ENCODE measurements at places on chromosomes 12 and 14. TPM values are rescaled to one million over a fixed set of nuclear protein-coding genes. Genes with fewer than 3 reads are reported as not detected.

DNA sequence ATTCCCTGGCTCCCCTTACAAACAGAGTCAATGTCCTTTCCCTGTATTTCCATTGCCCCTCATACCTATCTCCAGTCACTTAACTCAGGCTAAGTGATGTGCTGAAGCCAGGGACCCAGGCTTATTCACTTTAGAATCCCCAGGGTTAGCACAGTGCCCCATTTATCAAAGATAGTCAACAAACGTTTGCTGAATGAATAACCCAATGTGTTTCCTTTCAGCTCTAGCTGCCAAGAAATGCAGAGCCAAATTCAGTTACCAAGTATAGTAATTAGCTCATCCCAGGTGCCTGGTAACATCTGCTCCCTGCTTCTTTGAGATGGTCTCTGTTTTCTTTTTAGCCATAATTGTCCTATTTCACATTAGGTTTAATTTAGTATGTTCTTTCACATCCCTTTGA is 189.5 kb downstream of the PHLDA1 start:
- peak; percentile 69 for DNase-seq

- DNase-seq: no peak
Measured at GRCh38 chr12:77042833-77043232, 22.5 kb downstream of the E2F7 start.

- no peak for DNase-seq
Measured at GRCh38 chr12:7154901-7155470, 24.8 kb downstream of the CLSTN3 start.

DNA sequence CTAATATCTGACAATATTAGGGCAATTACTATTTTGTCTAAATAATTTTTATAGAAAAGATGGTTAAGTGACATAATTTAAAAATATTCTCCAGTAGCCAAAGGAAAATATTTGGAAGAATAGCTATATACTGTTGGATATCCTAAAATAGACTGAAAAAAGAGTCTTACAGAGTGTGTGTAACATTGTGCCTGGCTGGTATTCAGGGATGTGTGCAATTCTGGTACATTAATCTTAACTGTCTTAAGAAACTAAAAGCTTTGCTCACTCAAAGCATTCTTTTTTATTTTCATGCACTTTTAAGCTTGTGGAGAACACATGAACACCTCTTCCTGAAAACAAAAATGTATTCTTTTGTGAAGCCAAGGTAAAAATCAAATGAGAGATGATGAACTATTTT is 10.1 kb upstream of the NR2C1 start:
- DNase-seq: no peak

GRCh38 chr14:43901911-43902673 is 605.0 kb downstream of the FSCB start:
- DNase-seq: peak; percentile 4

DNA sequence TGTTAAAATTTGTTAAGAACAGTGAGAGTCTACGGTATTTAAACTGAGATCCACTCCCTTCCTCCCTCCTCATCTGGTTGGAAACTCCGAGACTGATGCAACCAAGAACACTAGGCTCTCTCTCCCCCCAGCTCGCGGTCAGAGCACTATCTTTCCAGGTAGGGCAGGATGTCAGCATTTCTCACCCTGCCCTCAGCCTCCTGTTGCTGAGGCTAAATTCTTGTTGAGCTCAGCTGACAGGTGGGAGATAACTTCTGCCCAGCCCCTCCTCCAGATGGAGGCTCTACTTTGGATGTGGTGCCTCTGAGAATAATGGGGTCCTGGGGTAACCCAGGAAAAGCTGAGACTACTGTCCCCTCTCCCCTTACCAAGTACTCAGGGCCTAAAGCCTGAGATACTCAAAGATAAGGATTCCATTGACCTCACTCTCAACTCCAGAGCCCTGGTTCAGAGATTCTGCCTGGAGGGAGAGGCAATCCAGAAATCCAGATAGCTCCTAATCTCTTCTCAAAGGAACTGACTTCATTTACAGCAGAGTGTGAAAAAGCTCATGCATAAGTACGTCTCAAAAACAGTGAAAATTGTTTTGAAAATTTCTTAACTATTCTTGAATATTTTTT is 110.1 kb downstream of the EML5 start:
- no peak for DNase-seq

- peak; percentile 82 for DNase-seq
Measured at GRCh38 chr12:89346741-89347324, 5.5 kb downstream of the DUSP6 start.

DNA sequence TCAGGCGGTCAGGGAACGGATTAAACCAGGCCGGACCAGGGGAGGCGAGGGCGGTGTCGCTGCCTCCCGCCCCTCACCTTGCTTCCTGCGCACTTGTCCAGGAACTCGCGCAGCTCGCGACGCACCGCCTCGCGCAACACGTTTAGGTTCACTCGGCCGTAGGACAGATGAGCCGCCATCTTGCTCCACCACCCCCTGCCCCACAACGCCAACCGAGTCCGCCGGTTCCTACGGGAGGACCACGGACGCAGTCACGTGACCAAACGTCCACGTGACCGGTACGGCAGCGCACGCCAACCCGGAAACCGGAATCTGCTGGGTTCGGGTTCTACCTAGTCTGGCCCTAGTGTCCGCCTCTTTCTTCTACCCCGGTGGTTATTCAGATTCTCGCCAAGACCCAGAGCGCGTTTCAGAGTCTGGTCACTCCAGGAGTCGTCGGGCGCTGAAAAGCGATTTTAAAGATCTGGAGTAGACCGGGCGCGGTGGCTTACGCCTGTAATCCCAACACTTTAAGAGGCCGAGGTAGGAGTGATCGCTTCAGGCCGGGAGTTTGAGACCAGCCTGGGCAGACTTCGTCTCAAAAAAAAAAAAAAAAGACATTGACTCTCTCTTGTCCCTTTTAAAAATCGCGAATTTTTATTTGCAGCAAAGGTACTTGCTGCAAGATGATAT is at the start of gene VPS33A:
Gene VPS33A (minus strand): TSS at position 265 of the 672 bp plus-strand sequence. CDS start 86 bp downstream, at position 179.
- DNase-seq: peak; percentile 98

- no peak for DNase-seq
Measured at GRCh38 chr12:73221836-73222235, 949.7 kb downstream of the TRHDE start.

GRCh38 chr14:54411371-54411770 is 14.6 kb downstream of the CDKN3 start:
- no peak for DNase-seq

DNA sequence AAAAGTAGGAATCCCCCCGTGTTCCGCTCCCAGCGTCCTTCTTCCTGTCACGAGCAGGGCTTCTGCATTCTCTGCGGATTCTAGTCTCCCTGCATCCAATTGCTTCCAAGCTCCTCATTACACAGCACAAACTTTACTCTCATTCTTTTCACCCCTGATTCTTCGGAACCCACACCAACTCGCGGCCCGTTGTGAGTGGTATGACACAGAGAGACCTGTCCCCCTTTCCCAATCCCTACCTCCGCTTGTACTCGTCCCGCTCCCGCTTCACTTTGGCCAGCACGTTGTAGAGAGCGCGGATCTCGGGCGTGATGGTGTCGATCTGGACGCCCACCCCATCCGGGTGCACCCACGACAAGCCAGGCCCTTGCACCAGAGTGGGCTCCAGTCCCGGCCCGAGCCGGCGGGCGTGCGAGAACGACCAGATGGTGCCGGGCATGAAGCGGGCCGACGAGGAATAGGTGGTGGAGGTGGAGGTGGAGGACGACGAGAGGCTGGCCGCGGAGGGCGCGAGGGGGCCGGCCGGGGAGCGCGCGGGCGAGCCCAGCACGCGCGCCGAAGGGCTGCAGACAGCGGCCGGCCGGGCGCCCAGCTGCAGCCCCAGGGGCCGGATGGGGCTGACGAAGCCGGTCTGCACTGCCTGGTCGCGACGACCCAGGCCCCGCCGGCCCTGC is 687 bp downstream of the IFFO1 start:
- DNase-seq: no peak

DNA sequence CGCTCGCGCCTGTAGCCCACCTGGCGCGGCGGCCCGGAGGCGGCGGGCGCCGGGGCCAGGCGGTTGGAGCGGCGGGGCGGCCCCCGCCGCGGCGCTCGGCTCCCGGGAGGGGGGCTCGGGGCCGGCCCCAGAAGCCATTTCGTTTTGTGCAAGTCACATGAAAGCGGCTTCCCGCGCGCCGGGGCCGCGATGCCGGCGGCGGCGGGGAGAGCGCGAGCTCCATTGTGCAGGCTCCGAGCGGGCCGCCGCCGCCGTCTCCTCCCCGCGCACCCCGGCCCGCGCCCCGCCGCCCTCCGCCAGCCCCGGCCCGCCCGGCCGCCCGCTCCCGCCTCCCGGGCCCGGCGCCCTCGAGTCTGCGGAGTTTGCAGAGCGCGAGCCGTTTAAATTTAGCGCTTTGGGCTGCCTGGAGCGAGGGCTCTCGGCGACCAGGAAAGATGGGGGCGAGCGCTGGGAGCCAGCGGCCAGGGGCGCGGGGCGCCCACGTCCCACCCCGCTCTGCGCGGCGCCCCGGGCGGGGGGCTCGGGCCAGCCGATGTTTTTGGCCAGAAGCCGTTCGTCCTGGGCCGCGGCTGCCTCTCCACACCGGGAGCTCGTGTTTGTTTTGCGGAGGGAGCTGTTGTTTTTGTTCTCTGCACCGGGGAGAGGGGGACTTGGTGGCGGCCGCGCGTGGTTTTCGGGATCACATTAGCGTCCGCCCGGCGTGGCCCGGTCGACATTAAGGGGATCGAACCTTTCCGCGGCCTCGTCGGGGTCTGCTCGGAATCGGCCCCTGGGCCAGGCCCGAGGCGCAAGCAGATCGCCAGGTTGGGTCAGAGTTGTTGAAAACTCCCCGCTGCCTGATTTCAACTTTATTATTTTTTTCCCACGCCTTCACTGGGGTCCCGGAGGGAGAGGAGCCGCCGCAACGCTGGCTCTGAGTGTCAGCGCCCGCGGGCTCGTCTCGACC is 982 bp downstream of the BCL7A start:
- peak; percentile 48 for DNase-seq

- no peak for DNase-seq
Measured at GRCh38 chr12:12984149-12984548, 15.9 kb downstream of the HEBP1 start.

- DNase-seq: no peak
Measured at GRCh38 chr12:3308609-3309008, 182.4 kb upstream of the PRMT8 start.

GRCh38 chr14:71142375-71143038 is 235.2 kb downstream of the PCNX1 start:
- no peak for DNase-seq

DNA sequence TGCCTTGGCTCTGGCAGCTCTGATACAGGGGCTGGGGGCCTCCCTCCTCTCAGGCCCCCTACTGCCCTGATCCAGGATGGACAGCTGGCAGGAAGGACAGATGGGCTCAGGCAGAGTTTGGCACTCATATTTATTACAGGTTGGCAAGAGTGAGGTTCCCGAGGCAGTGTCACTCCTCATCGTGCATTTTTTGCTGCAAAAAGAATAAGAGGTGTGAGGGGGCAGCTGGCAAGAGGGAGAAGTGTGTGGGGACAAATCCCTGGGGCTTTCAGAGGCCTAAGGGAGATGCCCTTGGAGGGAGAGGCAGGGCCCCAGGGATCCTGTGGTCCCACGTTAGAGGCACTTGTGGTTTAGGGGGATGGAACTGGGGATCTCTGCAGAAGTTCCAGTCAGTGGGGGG is 5.0 kb downstream of the CMTM5 start:
- DNase-seq: no peak

GRCh38 chr14:70622111-70622712 is 19.5 kb upstream of the TTC9 start:
- peak; percentile 25 for DNase-seq

GRCh38 chr12:18221726-18222125 is 39.6 kb upstream of the PIK3C2G start:
- no peak for DNase-seq

GRCh38 chr12:24175929-24176328 is 226.5 kb upstream of the SOX5 start:
- no peak for DNase-seq

DNA sequence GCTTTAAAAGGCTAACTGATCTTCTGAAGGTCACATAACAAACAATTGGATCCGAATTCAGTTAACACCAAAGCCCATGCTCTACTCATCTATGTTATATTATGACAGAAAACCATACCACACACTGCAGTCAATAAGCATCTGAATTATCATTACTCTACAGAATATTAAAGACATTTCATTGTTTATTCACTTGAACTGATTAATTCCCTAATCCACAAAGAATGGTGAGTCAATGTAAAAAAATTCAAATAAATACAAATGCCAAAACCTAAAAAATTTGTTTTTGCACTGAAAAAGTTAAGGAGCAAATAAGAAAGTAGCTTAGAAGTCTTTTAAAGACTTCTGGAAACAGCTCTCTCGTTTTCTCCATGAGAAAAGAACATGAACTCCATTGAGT is 13.7 kb downstream of the NID2 start:
- no peak for DNase-seq

DNA sequence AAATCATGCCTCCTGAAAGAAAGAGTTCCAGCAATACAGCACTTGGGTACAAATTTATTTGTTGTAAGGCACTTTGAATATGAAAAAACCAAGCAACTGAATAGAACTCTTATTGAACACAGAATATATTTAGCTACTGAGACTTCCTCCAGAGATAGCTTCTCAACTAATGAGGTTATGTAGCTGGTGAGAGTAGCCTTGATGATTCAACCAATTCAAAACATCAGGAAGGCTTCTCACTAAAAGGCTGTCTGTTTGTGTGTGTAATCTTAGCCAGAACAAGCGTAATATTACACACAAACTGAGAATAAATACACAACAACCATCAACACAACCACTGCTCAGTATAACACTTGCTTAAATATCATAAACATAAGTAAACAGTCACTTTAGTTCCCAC is 20.4 kb downstream of the EIF2B2 start:
- DNase-seq: no peak

DNA sequence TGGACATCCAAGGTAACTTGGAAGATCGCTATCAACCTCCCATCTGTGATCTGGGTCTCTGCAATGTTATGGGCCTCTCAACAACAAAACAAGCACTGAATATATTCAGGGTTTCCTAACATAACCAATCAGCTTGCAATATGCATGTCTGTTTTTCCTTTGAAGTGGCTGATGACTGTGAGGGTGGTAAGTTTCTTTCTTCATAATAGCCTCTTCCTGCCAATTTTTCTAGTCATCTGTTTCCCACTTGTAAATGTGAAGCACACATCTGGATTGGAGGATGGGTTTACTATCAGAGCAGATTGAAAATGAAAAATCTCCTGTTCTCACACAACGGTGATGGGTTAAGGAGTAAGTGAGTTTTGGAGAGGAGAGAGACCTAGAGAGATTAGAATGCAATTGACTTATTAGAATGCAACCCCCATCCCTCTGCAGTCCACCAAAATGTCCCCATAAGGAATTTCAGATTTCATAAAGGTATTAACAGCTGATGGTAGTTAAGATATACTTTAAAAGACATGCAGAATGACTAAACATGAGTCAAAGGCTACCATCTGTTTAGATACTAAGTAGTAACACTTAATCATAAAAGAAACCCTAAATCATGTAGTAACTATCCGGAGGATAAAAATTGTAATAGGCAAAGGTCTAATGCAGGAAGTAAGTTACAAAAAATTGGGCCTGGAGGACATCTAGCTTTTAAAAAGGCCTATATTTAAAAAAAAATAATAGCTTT is 58.4 kb upstream of the SAV1 start:
- DNase-seq: peak; percentile 47

GRCh38 chr14:104879201-104879982 is 14.3 kb downstream of the CEP170B start:
- no peak for DNase-seq

TPH2 gene
- 0.10 TPM for total RNA-seq

NOP9 gene
- 24.5 TPM for total RNA-seq

KRT1 gene
- not detected for total RNA-seq

PTPRQ gene
- total RNA-seq: 0.21 TPM

WNK1 gene
- 140 TPM for total RNA-seq

KRT5 gene
- total RNA-seq: 1,219 TPM

E2F7 gene
- 7.1 TPM for total RNA-seq

MANSC4 gene
- total RNA-seq: not detected

LHX5 gene
- total RNA-seq: not detected

AQP6 gene
- total RNA-seq: 0.10 TPM

C1R gene
- 100 TPM for total RNA-seq

TEX52 gene
- not detected for total RNA-seq

SDR9C7 gene
- 0.51 TPM for total RNA-seq

Measured in tongue (tissue), 3 donors.